ENCODE measurements at places on chromosomes 6 and 20.
A peak's percentile ranks its signal among the peaks of the same experiment; 100 is the strongest.

GRCh38 chr6:82381278-82381677, 17.7 kb downstream of the TPBG start:
- H3K27ac ChIP-seq: no peak overlapping the region
- no peak overlapping the region for H3K4me3 ChIP-seq
- no peaks in the 10 kb centered on the region for H3K4me1 ChIP-seq
- H3K36me3 ChIP-seq: no peaks in the 10 kb centered on the region
- no peak for DNase-seq

- no peaks in the 10 kb centered on the region for H3K27me3 ChIP-seq
- no peak for DNase-seq
- H3K4me1 ChIP-seq: no peaks in the 10 kb centered on the region
- H3K36me3 ChIP-seq: no peaks in the 10 kb centered on the region
- H3K4me3 ChIP-seq: no peak overlapping the region
- H3K27ac ChIP-seq: no peak overlapping the region
These were observed 639.2 kb downstream of the MAFB start for GRCh38 chr20:40049854-40050253.

DNA sequence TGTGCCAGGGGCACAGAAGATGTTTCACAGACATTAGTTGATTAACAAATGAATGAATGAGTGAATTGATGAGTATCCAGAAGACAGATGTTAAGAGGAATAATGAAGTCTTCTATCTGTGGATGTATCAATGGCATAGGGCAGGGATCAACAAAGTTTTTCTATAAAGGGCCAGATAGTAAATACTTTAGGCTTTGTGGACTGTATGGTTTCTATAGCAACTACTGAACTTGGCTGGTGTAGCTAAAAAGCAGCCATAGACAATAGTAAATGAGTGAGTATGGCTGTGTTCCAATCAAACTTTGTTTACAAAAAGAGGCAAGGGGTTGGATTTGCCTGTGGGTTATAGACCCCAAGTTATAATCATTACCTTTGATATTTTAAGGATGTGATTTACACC, 144.0 kb downstream of the PRL start:
- no peak for DNase-seq
- H3K4me3 ChIP-seq: no peak overlapping the region
- no peak overlapping the region for H3K27ac ChIP-seq
- no peaks in the 10 kb centered on the region for H3K36me3 ChIP-seq

- no peaks in the 10 kb centered on the region for H3K36me3 ChIP-seq
- DNase-seq: no peak
- H3K4me3 ChIP-seq: no peak overlapping the region
- H3K27me3 ChIP-seq: no peaks in the 10 kb centered on the region
- no peak overlapping the region for H3K27ac ChIP-seq
These were observed 15.9 kb upstream of the KCNK16 start for GRCh38 chr6:39338397-39338796.

DNA sequence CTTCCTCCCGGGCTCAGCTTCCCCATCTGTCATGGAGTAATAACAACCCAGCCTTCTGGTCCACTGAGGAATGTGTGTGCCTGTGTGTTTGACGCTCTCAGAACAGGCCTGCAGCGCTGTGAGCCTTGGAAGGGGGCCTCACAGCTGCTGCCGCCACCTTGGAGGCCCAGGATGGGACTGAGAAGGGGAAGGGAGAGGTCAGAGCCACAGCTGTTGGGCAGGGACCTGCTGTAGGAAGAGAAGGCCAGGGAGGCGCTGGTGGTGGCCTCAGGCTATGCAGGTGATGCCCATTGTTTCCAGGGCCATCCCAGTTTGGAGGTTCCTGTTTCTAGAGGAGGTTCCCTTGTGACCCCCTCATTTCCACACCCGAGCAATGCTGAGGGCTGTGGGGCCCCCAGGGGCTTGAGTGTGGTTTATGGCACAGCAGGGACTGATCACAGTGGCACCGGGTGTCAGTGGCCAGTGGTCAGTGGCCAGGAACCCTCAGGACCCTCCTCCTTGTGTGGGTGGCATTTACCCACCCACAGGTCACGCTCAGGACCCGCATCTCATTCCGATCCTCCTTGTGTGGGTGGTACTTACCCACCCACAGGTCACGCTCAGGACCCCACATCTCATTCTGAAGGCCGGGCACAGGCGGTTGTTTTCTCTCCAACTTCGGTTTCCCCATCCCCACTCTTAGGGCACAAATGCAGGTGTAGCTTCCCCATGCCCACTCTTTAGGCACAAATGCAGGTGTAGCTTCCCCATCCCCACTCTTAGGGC, 14.0 kb downstream of the TPD52L2 start:
- H3K4me1 ChIP-seq: no peaks in the 10 kb centered on the region
- no peak for DNase-seq

DNA sequence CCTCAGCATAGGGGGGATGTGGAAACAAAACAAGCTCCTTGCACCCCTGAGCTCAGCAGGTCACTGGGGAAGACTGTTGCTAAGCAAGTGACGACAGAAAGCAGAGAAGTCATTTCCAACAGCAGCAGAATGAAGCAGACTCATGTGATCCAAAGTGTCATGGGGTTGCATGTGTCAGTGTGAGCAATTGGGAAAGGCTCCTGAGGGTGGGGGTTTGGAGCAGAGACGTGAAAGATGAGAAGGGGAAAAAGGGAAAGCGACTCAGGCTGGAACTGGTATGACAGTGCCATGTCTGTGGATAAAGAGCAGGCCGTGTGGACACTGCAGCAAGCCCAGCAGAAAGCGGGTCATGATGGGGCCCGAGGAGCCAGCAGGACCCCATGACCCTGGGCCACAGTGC, 363.9 kb downstream of the PREX1 start:
- no peak overlapping the region for H3K4me3 ChIP-seq
- H3K27ac ChIP-seq: no peak overlapping the region
- no peaks in the 10 kb centered on the region for H3K27me3 ChIP-seq

- no peak overlapping the region for H3K27ac ChIP-seq
- no peaks in the 10 kb centered on the region for H3K27me3 ChIP-seq
These were observed 338.1 kb downstream of the PLCB1 start for GRCh38 chr20:8470156-8470555.

- H3K27me3 ChIP-seq: no peaks in the 10 kb centered on the region
- no peak for DNase-seq
- H3K4me1 ChIP-seq: peaks cover 2% of the 10 kb centered on the region
- H3K27ac ChIP-seq: no peak overlapping the region
These were observed 105.7 kb downstream of the LCA5 start for GRCh38 chr6:79431537-79431933.

GRCh38 chr20:46253391-46253790, 54.9 kb downstream of the CDH22 start:
- no peak overlapping the region for H3K4me3 ChIP-seq
- no peak for DNase-seq
- H3K4me1 ChIP-seq: no peaks in the 10 kb centered on the region
- no peak overlapping the region for H3K27ac ChIP-seq
- H3K36me3 ChIP-seq: no peaks in the 10 kb centered on the region

GRCh38 chr6:50825375-50826036, 6.8 kb downstream of the TFAP2B start:
- peaks cover 3% of the 10 kb centered on the region for H3K27me3 ChIP-seq
- H3K27ac ChIP-seq: no peak overlapping the region
- no peaks in the 10 kb centered on the region for H3K4me1 ChIP-seq
- no peak overlapping the region for H3K4me3 ChIP-seq

GRCh38 chr6:158031381-158032353, 50.0 kb downstream of the SYNJ2 start:
- H3K4me3 ChIP-seq: no peak overlapping the region
- H3K4me1 ChIP-seq: no peaks in the 10 kb centered on the region
- H3K27me3 ChIP-seq: no peaks in the 10 kb centered on the region
- H3K27ac ChIP-seq: no peak overlapping the region

- H3K27me3 ChIP-seq: no peaks in the 10 kb centered on the region
- H3K4me3 ChIP-seq: no peak overlapping the region
- DNase-seq: no peak
- no peaks in the 10 kb centered on the region for H3K4me1 ChIP-seq
- no peak overlapping the region for H3K27ac ChIP-seq
These were observed 833.8 kb upstream of the CITED2 start for GRCh38 chr6:140208286-140208685.

- no peak overlapping the region for H3K4me3 ChIP-seq
- no peaks in the 10 kb centered on the region for H3K36me3 ChIP-seq
- H3K27me3 ChIP-seq: no peaks in the 10 kb centered on the region
- no peaks in the 10 kb centered on the region for H3K4me1 ChIP-seq
These were observed 794.6 kb downstream of the TFAP2A start for GRCh38 chr6:9620263-9620662.

- no peaks in the 10 kb centered on the region for H3K27me3 ChIP-seq
- no peaks in the 10 kb centered on the region for H3K4me1 ChIP-seq
- H3K4me3 ChIP-seq: no peak overlapping the region
- H3K36me3 ChIP-seq: no peaks in the 10 kb centered on the region
- peak; percentile 59 for DNase-seq
- H3K27ac ChIP-seq: no peak overlapping the region
These were observed 20.0 kb upstream of the ZNFX1 start for GRCh38 chr20:49297605-49298530.

- H3K4me1 ChIP-seq: no peaks in the 10 kb centered on the region
- H3K27me3 ChIP-seq: no peaks in the 10 kb centered on the region
- DNase-seq: no peak
These were observed 51.2 kb downstream of the TP53INP2 start for GRCh38 chr20:34755367-34755766.

- no peak for DNase-seq
- peaks cover 4% of the 10 kb centered on the region for H3K4me1 ChIP-seq
- H3K36me3 ChIP-seq: no peaks in the 10 kb centered on the region
- no peak overlapping the region for H3K4me3 ChIP-seq
These were observed 4.6 kb downstream of the NELFCD start for GRCh38 chr20:58985656-58986055.

GRCh38 chr6:56851541-56852259, 103.2 kb upstream of the BEND6 start:
- peaks cover 3% of the 10 kb centered on the region for H3K4me1 ChIP-seq
- DNase-seq: no peak
- H3K4me3 ChIP-seq: peak overlapping the region; percentile 57
- H3K27me3 ChIP-seq: no peaks in the 10 kb centered on the region
- H3K36me3 ChIP-seq: no peaks in the 10 kb centered on the region

DNA sequence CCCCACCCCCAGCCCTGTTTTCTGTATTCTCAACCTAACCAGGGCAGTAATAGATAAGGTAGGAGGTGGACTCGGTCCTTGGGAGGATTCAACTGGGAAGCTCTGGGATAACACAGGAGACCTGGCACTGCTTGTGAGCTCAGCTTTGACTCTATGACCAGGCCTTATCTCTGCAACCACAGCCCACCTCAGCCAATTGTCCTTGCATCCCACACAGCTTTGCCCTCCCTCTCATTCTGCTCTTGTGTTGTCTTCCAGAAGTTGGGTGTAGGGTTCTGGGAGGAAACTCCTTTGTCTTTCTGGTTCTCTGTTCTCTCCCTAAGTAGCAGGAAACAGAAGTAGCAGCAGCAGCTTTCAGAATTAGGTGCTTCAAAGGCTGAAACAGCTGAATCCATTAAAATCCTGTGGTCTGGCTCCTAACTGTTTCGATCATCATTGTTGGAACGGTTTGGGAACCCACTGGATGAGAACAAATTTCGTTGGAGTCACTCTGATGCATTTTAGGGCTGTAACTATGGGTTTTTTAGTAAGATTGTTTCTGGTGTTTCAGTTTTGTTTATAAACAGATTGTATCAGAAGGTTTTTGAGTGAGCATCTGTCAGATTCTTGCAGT, 32.4 kb upstream of the SNX9 start:
- H3K27me3 ChIP-seq: no peaks in the 10 kb centered on the region
- no peaks in the 10 kb centered on the region for H3K4me1 ChIP-seq
- H3K4me3 ChIP-seq: no peak overlapping the region

DNA sequence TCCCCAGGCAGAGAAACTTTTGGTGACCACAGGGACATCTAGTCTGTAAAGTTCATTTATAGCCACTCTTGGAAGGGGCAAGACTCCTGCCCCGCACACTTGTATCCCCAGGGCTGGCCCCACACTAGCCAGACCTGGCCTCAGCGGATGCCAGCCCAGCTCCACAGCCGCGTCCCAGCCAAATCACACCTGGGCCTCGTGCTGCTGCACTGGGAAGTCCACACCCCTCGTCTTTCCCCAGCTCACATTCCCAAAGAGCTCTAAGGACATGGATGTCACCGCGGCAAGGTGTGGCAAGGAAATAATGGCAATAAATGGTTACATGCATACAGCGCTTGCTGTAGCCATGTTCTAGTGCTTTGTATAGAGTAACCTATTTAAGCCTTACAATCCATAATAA, 8.6 kb downstream of the IP6K3 start:
- H3K4me1 ChIP-seq: no peaks in the 10 kb centered on the region
- no peak overlapping the region for H3K4me3 ChIP-seq
- no peaks in the 10 kb centered on the region for H3K27me3 ChIP-seq
- no peak for DNase-seq
- H3K27ac ChIP-seq: no peak overlapping the region

GRCh38 chr6:71982389-71982788, 96.0 kb downstream of the RIMS1 start:
- DNase-seq: no peak
- no peaks in the 10 kb centered on the region for H3K27me3 ChIP-seq
- no peak overlapping the region for H3K27ac ChIP-seq
- H3K36me3 ChIP-seq: no peaks in the 10 kb centered on the region

- H3K36me3 ChIP-seq: no peaks in the 10 kb centered on the region
- H3K4me1 ChIP-seq: no peaks in the 10 kb centered on the region
- no peak for DNase-seq
- H3K27ac ChIP-seq: no peak overlapping the region
- no peak overlapping the region for H3K4me3 ChIP-seq
These were observed 139.6 kb downstream of the ZMYND8 start for GRCh38 chr20:47216819-47217410.

DNA sequence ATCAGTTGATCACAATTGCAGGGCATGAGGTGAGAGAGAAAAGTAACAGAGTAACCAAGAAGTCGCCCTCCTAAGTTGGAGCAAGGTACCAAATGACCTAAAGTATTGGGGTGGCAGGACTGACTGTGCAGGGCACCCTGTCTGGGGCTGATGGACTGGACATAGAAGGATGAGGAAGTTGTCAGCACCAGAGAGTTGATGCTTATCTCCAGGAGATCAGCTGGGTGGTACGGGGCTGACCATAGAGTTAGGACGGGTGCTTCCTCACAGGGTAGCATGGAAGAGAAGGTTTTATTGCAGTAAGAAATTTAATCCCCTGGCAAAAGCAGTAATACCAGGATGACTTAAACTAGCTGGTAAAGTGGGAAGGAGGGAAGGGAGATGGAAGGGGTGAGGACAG, 66.7 kb downstream of the TMEM170B start:
- H3K27me3 ChIP-seq: no peaks in the 10 kb centered on the region
- no peak for DNase-seq
- no peaks in the 10 kb centered on the region for H3K36me3 ChIP-seq
- H3K4me3 ChIP-seq: no peak overlapping the region
- H3K4me1 ChIP-seq: peaks cover 6% of the 10 kb centered on the region

DNA sequence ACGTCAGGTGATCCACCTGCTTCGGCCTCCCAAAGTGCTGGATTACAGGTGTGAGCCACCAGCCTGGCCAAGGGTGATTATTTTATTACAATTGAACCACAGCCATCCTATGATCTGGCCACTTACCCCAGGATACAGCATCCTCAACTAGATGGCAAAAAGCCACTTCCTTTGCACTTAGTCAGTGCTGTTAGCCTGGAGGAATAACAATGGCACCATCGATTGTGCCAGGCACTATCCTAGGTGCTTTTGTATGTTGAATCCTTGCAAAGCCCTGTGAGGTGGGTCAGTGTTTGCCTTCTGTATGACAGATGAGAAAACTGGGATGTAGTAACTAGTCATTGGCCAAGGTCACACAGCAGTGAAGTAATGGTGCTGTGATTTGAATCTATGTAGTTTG, 11.2 kb upstream of the TTPAL start:
- no peaks in the 10 kb centered on the region for H3K4me1 ChIP-seq
- H3K4me3 ChIP-seq: no peak overlapping the region
- no peaks in the 10 kb centered on the region for H3K27me3 ChIP-seq
